NCI-H2107 (cell line): ENCODE measurements at places on chromosomes 1 and 21.

DNA sequence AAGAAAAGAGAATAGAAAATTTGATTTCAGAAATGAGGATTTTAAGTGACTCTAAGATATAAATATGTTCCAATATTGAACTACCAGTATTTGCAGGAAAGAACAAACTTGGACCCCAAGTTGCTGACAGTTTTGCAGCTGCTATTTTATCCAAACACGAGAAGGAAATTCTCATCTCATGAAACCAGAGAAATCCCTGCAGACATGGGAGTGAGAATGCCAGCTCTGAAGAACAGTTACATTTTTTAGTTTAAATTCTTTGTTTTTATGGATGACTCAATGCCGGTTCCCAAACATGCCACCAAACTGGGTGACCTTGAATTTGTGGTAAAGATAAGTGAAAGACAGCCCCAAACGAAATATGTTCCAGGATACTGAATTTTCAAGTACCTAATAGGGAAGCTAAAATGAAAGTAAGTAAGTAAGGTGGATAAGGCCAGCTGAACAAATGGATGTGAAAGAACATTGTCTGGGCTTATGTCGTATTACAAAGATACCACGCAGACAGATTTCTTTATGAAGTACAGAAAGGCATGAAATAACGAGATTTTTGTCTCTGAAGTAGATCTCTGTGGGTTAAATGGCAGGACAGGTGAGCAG lies 19.9 kb downstream of the TLR5 start:
- no peak for DNase-seq

DNA sequence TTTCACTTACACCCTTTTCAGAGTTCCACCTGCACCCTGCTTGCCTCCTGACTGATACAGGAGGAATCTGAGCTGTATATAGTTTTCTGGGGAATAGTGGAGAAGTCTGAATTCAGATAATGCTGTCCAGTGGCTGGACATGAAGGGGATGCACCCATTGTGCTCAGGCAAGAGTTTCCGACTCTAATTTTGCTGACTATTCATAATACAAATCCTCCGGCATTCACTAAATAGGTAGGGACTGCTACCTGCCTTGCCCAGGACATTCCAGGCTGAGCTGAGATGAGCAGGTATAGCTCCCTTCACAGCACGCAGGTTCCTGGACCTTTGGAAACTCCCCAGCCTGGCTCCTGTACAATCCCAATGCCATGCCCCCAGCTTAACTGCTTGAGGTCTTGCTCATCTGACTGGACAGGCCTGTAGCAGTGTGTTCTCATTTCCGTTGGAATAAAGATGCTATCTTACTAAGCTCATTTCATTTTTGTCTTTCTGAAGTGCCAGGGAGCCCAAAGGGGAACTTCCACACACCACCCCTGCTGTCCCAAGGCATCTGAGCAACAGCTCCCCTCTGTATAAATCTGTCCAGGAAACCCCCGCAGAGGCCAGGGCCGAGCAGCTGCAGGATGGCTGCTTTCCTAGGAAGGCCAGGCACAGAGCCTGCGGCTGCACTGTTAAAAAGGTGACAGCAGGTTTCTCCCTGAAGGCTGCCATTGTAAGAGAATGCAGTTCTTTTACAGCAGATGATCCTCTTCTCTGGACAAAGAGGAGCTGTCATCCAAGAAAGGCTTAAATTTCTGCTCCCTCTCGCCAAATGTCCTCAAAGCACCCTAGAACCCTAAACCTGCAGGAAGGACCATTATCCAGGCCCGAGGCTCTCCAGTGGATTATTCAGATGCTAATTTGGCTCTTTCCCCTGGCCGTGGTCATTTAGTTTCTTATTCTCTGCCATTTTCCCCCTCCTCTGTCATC lies 21.7 kb upstream of the VASH2 start:
- no peak for DNase-seq

- no peak for DNase-seq
Measured at GRCh38 chr1:55010194-55010886, 11.6 kb downstream of the BSND start.

- DNase-seq = no peak
Measured at GRCh38 chr1:42334240-42335049, 590 bp downstream of the FOXJ3 start.

- DNase-seq = no peak
Measured at GRCh38 chr1:220407191-220407590, 120.7 kb upstream of the MARK1 start.
